ENCODE measurements at places on chromosomes 5 and 9. TPM values are rescaled to one million over a fixed set of nuclear protein-coding genes. Genes with fewer than 3 reads are reported as not detected.

GRCh38 chr5:146369691-146370090 lies 31.1 kb downstream of the POU4F3 start:
- no peaks in the 10 kb centered on the region for H3K36me3 ChIP-seq
- no peak overlapping the region for H3K27ac ChIP-seq
- peaks cover 2% of the 10 kb centered on the region for H3K27me3 ChIP-seq
- peak; percentile 53 for DNase-seq
- H3K4me1 ChIP-seq = no peaks in the 10 kb centered on the region
- no peak overlapping the region for H3K4me3 ChIP-seq

- no peaks in the 10 kb centered on the region for H3K36me3 ChIP-seq
- no peaks in the 10 kb centered on the region for H3K4me1 ChIP-seq
- H3K27me3 ChIP-seq = no peaks in the 10 kb centered on the region
Measured at GRCh38 chr5:26482810-26483375, 555.5 kb downstream of the CDH9 start.

GRCh38 chr9:89036891-89037290 lies 45.6 kb downstream of the S1PR3 start:
- no peak for DNase-seq
- H3K4me1 ChIP-seq = peaks cover 14% of the 10 kb centered on the region
- H3K36me3 ChIP-seq = peaks cover 8% of the 10 kb centered on the region
- no peak overlapping the region for H3K4me3 ChIP-seq
- no peaks in the 10 kb centered on the region for H3K27me3 ChIP-seq

Gene PCDHGA1
- 0.90 TPM for total RNA-seq

DNA sequence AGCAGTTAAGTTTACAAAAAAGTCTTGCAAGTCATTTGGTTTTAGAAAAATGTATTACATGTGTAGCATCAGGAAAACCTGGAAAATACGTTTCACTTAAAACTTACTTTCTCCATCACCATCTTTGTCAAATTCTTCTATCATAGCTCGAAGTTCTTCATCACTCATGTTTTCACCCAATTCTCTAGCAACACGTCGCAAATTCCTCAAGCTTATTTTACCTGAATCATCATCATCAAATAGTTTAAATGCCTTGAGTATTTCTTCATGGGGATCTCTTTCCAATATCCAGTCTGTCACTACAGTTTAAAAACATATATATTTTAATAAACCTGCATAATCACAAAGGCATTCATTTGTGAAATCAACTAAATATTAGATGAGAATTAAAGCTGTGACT lies 10.3 kb downstream of the CETN3 start:
- H3K36me3 ChIP-seq = peaks cover 2% of the 10 kb centered on the region
- H3K4me3 ChIP-seq = no peak overlapping the region
- H3K27me3 ChIP-seq = no peaks in the 10 kb centered on the region
- H3K27ac ChIP-seq = no peak overlapping the region
- no peaks in the 10 kb centered on the region for H3K4me1 ChIP-seq
- DNase-seq = no peak

DNA sequence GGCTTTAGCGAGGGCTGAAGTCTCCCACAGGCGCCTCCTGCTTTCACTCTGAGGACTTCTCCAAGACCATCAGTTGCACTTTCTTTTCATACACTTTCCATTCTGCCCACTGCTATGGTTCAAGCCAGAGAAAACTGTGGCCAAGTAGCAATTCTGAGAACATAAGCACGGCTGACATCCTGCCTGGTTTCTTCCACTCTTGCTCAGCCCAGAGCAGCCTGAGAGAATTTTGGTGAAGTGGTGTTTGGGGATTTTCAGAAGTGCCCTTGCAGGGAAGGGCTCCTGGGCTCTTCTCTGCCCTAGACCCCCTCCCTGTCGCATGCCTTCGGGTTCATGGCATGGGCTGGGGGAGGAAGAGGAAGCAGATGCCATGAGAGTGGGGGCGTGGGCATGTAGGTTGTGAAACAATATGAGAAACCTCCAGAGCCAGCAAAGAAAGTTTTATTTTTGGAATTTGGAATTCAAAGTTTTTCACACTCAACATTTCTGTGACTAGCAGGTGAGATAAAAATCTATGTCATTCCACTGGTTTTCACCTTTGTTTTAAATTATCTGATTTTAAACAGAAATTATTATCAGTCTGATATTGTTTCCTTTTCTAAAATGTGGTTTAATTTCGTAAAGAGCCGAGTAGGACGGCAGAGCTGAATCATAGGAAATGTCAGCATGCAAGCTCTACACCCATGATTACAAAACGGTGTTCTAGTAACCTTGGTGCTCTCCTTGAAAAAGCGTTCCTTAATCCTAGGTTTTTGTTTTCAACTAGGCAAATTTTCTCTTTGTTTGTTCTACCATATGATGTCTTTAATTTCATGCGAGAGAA lies 27.8 kb upstream of the TNFSF8 start:
- peaks cover 6% of the 10 kb centered on the region for H3K4me1 ChIP-seq
- DNase-seq = no peak
- no peak overlapping the region for H3K27ac ChIP-seq
- no peak overlapping the region for H3K4me3 ChIP-seq
- H3K36me3 ChIP-seq = no peaks in the 10 kb centered on the region

GRCh38 chr9:129735546-129735945 lies 17.3 kb downstream of the PTGES start:
- no peak overlapping the region for H3K27ac ChIP-seq
- no peaks in the 10 kb centered on the region for H3K27me3 ChIP-seq
- H3K36me3 ChIP-seq = peaks cover 6% of the 10 kb centered on the region
